ENCODE measurements at places on chromosomes 6 and 20.
A peak's percentile ranks its signal among the peaks of the same experiment; 100 is the strongest.

DNA sequence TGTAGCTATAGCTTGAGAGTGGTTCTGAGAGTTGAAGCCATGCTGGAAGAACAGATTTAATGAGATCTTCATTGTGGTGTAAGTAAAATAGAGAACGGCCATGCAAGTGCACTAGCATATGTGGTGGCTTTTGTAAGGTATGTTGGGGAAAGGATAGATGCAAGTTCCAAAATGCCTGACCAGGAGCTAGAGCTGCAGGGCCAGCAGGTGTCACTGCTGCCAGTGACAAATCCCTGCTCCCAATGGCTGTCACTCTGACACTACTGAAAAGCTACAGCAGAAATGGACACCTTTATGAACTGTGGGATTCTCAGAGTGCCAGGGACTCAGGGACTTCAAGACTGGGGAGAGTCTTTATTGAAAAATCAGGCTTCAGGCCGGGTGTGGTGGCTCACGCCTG lies 23.1 kb upstream of the VIP start:
- DNase-seq, result no peak

DNA sequence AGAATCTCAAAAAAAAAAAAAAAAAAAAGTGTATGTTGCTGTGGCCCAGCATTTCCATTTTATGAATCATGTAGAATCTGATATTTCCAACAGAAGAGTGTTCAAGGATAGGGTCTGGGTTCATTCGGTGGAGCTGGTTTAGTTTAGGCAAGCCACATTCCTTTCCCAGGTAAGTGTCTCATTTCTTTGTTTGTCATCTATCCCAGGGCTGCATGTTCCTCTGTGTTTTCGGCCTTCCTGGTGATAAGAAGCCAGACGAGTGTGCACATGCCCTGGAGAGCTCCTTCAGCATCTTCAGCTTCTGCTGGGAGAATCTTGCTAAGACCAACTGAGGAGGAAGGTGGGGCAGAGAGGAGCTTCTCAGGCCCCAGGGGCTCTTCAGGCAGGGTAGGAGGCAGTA lies 38.2 kb downstream of the NFYA start:
- no peak for DNase-seq

GRCh38 chr20:44074252-44075151 lies 112.5 kb downstream of the JPH2 start:
- DNase-seq, result no peak

DNA sequence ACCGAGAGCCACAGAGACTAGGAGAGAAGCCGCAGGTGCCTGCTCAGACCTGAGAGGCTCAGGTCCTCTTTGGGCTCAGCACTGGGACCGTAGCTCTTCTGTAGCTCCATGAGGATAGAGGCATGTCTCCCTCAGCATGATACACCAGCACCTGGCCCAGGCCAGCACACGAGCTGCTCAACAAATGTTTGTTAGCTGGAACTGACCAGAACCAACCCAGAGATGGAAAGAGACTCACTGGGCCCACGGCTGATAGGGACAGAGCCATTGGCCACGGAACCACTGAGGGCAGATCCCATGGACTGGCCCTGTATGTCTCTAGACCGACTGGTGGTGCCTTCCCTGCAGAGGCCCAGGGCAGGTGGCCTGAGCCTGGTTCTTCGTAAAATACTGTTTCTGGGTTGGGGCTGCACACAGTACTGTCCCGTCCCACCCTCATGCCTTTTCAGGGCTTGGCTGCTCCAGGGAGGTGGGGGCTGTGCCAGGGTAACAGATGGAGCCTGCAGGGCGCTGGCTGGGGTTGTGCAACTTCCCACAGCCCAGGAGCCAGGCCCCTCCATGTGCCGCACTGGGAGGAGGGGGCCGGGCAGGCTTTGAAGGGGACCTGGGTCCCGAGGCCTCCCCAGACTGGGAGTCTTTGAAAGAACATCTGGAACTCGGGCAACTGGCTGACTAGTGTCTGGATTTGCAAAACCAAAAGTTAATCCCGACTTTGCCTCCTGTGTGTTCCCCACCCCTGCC lies 5.2 kb downstream of the C20orf204 start:
- peak; percentile 9 for DNase-seq

GRCh38 chr20:41411391-41411847 lies 44.8 kb upstream of the EMILIN3 start:
- peak; percentile 55 for DNase-seq

- DNase-seq, result no peak
Observed at GRCh38 chr6:124661097-124661661, 301.1 kb upstream of the RNF217 start.

- DNase-seq, result no peak
Observed at GRCh38 chr6:170307080-170307545, 555 bp downstream of the FAM120B start.

GRCh38 chr6:3725145-3726047 lies 26.1 kb downstream of the PXDC1 start:
- DNase-seq, result no peak

DNA sequence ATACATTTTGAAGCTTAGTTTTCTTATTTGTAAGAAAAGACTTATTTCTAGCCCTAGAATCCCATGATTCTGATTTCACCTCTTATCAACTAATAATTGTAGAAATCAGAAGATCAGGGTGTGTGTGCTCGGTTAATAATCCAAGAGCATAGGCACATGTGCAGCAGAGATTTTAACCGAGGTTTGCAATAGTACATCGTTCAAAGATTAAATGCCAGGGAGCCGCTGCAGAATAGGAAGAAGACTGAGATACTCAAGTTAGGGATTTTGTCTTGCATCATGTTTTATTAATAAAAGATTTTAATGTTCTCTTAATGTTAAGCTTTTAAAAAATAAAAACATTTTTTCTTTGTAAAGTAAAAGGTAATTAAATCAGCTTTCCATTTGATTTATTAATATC lies 6.9 kb downstream of the STX16 start:
- no peak for DNase-seq

GRCh38 chr20:37261714-37262113 lies at the start of gene GHRH:
GHRH (minus strand) TSS chr20:37261814; CDS start chr20:37256889, 4,925 bp downstream.
- no peak for DNase-seq

DNA sequence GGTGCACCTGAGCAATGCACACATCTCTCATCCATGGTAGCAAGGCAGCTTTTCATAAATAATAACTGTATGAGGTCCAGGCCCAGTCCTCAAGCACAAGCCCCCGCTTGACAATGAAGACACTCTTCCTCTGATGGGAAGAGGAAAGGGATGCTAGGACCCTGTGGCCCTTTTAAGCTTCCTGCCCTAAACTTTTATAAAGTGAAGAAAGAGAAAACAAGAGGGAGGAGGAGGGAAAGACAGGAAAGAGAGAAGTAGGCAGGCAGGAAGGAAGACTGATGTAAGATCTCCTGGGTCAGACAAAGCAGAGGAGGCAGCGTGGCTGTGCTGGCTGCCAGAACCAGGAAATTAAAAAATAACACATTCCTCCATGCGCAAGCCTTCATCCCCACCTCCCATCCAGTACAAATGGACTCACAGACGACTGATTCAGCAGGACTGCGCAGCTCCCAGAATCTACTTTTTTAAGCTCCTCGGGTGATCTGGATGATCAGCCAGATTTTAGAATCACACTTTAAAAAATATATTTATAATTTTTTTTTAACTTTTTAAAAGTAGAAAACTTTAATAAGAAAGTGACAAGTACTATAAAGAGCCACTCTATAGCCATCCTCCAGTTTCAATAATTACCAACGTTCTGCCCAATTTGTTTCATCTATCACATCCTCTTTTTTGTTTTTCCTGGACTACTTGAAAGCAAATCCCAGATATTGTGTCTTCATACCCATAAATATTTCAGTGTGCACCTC lies 16.5 kb downstream of the TNFAIP3 start:
- DNase-seq, result peak; percentile 42

- DNase-seq, result peak; percentile 22
Observed at GRCh38 chr20:47020231-47020630, 125.6 kb downstream of the EYA2 start.

DNA sequence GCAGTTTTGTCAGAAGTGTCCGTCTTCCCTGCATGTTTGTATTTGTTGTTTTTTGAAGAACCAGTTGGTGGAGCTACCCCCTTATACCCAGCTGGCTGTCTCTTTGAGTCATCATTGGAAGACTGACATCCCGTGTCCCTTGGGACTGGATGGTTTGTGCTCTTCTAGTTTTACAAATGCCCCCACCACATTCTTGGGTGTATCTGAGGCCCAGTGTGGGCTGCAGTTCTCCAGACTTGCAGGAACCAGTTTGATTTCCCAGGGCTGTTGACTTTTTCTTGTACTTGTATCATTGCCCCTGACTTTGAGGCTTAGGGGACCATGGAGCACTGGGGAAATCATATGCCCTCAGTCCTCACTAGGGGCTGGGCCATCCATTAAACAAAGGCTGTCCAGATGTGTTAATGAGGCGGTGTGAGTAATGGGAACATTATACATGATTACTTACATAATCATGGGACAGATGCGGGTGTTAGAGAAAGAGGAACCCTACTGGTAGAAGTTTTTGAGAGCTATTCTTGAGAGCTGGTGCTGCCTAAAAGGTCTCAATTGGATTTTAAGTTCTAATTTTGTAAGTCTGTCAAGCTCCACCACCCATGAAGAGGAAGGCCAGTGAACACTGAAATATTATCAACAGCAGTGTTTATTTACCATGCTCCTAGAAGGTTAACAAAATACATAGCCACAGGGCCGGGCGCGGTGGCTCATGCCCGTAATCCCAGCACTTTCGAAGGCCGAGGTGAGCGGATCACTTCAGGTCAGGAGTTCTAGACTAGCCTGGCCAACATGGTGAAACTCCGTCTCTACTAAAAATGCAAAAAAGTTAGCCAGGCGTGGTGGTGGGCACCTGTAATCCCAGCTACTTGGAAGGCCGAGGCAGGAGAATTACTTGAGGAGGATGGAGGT lies 8.5 kb downstream of the JARID2 start:
- DNase-seq, result peak; percentile 38

DNA sequence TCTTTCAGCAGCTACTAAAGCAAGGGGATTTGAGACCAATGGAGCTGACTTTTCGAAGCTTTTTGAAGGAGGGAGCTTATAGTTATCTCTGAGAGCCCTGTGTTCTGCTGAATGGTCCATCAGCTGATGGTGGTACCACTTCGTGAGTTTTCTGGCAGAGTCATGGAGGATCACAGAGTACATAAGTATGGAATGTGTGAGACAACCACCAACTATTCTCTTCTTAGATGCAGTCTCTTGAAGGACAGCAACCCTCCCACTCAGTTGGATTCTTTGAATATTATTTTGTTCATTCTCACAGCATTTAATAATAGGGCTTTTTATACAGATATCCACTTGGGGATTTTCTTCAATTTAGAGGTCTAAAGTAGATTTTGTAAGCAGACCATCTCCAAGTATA lies 75.3 kb downstream of the ELOVL2 start:
- DNase-seq, result no peak

GRCh38 chr6:36546308-36546919 lies 865 bp downstream of the STK38 start:
- peak; percentile 73 for DNase-seq

- DNase-seq, result no peak
Observed at GRCh38 chr6:164756723-164757122, 552.7 kb downstream of the C6orf118 start.

DNA sequence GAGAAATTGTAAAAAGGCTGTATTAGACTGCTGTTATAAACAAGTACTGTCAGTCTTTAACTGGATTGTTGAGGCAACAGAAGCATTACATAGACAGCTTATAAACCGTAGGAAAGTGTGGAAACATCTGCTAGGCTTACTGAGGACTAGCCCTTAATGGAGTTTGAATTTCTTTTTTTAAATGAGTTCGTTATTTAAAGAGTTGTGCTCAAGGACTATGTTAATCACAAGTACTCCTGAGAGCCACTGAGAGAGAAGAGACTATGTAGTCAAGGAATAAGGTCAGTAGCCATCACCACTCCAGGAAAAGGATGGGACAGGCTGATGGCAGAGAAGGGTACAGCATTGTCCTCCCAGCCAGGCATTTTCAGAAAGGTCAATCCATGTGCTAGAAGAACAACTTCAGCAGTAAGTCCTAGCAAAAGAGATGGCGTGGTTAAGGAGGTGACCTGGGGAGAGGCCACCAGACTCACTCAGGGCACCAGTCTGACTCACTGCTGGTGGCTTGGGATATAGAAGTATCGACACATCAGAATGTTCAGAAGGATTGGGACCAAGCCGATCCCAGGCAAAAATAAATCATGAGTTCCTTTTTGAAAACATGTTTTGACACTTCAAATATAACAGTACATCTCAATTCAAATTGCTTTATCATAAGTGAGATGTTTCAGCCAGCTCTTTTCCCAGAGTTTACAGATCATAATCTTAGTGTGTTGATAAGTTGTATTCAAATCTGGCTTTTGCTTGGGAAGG lies 6.4 kb downstream of the RPS12 start:
- DNase-seq, result peak; percentile 59

- DNase-seq, result no peak
Observed at GRCh38 chr20:5722927-5723326, 27.3 kb upstream of the SHLD1 start.

- DNase-seq, result peak; percentile 68
Observed at GRCh38 chr6:34284563-34285447, 36.0 kb upstream of the SMIM29 start.

DNA sequence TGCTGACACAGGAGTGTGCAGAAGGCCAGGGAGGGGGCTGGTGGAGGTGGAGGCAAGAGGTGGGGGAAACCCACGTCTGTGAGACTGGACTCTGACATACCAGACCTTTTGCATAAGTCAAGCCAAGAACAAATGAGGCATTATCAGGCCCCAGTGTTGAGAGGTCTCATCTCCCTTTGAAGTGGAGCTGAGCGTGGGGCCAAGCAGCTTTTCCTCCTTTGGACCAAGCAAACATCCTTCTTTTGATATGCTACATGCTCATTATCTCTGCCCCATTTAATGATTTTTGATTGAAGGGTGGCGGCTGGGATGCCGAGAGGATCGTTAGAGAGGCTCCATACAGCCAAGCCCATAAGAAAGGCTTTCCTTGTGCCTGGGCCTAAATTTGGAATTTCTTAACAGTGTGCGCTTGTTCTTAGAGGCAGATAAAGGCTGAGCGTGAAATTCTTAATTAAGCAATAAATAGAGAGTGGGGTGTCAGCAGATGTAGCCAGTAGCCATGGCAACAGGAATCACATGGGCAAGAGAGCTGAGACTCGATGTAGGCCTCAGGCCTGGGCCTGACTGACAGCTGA lies 244.5 kb downstream of the PKHD1 start:
- DNase-seq, result no peak

- DNase-seq, result no peak
Observed at GRCh38 chr20:53941680-53942471, 128.5 kb downstream of the BCAS1 start.

DNA sequence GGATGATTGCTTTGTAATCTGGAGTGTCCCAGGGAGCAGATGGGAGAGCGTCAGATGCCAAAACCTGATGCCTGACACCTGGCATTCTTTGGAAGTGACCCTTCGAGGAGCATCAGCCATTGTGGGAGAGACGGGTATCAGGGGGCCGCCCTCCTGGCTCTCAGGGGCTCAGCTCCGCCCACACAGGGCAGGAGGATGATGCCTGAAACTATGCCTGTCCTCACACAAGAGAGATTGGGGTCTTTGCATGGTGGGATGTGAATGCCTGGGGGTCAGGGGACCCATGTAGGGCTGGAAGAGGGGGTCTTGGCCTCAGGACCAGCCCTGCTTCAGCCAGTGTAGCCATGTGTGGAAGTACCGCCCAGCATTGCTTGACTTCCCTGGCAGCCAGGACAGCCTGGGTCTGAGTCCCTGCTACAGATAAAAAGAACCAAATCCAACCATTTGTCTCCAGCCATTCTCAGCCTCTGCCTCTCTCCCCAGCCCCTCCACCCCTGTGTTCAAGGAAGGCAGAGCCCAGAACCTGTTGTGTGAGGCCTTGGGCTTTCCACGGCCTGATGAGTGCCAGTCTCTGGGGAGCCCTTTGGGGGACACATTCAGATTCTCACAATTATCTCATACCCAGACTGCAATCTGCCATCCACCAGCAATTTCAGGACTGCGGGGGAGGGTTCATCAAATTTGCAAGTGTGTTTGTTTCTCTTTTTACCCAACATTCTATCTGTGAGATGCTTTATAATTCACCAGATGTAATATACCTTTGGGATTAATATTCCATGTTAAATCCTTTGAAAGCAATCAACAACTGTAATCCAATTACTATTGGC lies 371.2 kb downstream of the PREX1 start:
- no peak for DNase-seq
